ENCODE measurements at places on chromosomes 1 and 21.

DNA sequence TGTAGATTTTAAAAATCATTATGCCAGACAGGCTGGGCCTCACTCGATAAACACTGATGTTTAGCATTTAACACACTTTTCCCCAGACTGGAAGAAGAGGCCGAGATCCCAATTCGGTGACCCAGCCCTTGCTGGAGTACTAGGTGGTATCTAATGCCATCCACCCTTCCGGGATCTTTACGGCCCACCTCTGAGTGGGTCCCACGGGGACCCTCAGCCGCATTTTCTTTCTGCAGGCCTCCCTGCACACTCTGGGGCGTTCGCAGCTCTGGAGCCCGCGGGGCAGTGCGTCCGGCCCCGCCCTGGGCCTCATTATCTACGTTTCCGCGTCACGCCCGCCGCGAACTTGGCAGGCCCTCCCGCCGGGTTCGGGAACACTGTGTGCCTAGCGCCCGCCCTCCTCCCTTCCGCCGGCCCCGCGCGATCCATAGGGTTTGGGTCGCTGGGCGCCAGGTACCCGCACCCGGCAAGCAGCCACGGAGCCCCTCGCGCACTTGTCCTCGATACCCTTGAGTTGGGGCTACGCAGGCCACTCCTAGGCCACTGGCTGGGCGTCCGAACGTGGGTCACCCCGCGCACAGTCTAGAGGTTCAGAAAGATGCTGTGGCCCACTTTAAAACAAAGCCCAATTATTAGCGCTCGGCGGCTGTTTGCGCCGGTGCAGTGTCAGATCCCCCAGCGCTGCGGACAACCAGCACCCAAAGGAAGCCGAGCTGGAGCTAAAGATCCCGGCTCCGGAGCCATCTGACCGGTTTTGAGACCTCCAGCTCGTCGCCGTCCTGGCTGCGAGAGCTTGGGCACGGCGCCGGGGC is 950 bp upstream of the EVA1C start:
- DNase-seq: peak; percentile 90

DNA sequence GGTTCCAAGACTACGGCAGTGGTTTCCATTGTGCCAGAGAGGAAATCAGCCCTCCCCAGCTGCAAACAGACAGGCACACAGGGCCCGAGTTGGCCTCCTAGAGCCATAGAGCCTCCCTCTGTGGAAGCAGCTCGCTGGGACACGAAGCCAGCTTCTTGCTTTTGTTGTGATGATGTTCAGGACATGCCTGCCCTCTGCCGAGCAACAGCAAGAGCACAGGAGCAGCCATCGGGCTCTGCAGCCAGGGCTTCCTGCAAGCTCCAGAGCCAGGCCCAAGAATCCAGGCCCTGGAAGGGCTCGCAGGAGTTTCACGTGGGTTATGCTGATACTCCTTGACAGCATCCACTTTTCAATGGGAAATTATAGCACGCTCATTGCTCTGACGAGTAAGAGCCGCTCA is 18.5 kb downstream of the NPHP4 start:
- DNase-seq: no peak

DNA sequence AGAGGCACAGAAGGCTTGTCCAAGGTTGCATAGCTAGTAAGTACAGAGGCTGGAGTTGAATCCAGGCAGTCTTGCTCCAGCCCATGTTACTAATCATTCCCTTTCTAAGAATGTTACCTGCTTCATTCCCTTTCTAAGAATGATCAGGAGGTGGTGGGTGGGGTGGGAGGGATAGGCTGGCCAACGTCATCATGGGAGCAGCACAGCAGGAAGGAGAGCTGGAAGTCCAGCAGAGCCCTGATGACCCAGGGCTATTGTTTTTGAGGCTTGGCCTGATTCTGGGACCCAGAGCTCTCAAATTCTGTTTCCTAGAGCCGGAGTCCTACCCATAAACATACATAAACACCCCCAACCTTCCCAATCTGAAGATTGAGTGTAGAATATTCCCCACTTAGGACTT is 11.8 kb upstream of the CSF1 start:
- no peak for DNase-seq

DNA sequence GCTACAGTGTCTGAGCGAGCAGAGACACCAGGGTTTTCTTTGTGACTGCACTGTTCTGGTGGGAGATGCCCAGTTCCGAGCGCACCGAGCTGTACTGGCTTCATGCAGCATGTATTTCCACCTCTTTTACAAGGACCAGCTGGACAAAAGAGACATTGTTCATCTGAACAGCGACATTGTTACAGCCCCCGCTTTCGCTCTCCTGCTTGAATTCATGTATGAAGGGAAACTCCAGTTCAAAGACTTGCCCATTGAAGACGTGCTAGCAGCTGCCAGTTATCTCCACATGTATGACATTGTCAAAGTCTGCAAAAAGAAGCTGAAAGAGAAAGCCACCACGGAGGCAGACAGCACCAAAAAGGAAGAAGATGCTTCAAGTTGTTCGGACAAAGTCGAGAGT is 2.7 kb downstream of the ZBTB18 start:
- no peak for DNase-seq

- no peak for DNase-seq
Measured at GRCh38 chr1:10149231-10149630, 61.1 kb upstream of the KIF1B start.
